Keratinocyte (primary cell): ENCODE measurements at places on chromosomes 6 and 20. TPM values are rescaled to one million over a fixed set of nuclear protein-coding genes. Genes with fewer than 3 reads are reported as not detected.

DNA sequence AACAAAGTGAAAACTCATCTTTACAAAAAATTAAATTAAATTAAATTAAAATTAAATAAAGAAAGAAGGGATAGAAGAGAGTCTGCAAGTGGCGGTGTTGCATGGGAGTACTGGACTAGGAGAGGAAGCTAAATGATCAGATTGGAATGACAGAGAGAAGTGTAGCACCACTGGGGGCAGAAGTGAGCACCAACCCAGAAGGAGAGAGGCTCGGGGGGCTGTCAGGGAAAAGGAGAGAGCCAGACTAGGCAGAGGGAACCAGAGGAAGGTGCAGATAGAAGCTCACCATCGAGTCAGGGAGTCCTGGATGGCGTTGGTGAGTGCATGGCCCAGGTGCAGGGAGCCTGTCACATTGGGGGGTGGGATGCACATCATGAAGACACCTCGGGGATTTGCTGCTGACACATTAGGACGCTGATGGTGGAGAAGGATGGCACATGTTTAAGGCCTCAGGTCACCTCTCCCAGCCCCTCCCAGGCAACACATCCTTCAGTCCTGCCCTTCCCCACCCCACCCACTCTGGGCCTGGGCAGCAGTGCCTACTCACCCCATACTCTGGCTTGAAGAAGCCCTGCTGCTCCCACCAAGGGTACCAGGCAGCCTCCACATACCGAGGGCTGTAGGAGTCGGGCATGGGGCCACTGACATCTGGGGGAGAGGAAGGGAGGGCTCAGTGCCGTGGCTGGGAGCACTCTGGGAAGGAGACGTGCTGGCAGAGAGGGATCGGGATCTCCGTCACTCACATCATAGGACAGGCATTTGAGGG lies 4.0 kb downstream of the VARS1 start:
- DNase-seq, result no peak
- no peak overlapping the region for H3K27ac ChIP-seq
- no peak overlapping the region for H3K4me3 ChIP-seq

Gene RNF144B
- 6.9 to 9.0 TPM (median 8.0 TPM) in 3 replicates for polyA plus RNA-seq

Gene SLPI
- 203 to 395 TPM (median 262 TPM) in 3 replicates for polyA plus RNA-seq

- no peak overlapping the region for H3K27ac ChIP-seq
- H3K27me3 ChIP-seq, result no peaks in the 10 kb centered on the region
- no peak overlapping the region for H3K4me3 ChIP-seq
- H3K36me3 ChIP-seq, result no peaks in the 10 kb centered on the region
- DNase-seq, result no peak
These were observed 80.6 kb downstream of the NCOA7 start for GRCh38 chr6:125871365-125871764.

Gene RNF39
- polyA plus RNA-seq, result 2.8 to 4.4 TPM (median 4.2 TPM) in 3 replicates

Gene ATP6V1G2
- 0.46 to 1.3 TPM (median 0.94 TPM) in 3 replicates for polyA plus RNA-seq

DNA sequence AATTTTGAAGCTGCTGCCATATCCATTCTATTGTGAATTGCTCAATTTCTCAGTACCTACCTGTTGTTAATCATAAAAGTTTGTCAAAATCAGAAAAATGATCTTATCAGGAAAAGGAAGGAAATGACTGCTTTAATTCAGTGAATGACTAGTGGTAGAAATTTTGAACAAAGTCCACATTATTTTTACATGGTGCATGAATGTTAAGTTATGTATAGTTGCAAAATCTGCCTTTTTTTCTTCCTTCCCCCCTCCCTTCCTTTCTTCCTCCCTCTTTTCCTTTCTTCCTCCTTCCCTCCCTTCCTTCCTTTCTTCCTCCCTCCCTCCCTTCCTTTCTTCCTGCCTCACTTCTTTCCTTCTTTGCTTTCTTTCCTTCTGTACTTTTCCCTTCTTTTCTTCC lies 127.1 kb upstream of the TSHZ2 start:
- no peaks in the 10 kb centered on the region for H3K36me3 ChIP-seq
- H3K4me1 ChIP-seq, result peaks cover 11% of the 10 kb centered on the region
- no peak for DNase-seq

DNA sequence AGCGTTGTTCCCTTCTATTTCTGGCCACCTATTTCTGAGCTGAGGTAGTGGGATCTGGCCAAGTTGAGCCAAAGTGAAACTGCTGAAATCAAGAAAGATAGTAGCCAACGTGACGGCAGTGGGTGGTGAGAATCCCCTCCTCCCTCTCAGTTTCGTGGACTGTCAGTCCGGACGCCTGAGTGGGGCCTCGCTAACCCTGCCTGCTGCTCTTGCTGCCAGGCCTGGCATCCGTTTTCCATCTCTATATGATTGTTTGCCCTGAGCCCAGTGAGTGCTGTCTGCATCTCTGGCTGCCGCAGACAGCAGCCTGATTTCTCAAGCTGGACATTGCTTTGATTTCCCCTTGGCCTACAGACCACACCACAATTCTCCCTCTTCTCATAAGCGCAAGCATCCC lies 23.5 kb upstream of the PAX1 start:
- H3K27me3 ChIP-seq, result no peaks in the 10 kb centered on the region
- no peaks in the 10 kb centered on the region for H3K4me1 ChIP-seq
- no peak overlapping the region for H3K4me3 ChIP-seq
- no peaks in the 10 kb centered on the region for H3K36me3 ChIP-seq
- DNase-seq, result no peak

DNA sequence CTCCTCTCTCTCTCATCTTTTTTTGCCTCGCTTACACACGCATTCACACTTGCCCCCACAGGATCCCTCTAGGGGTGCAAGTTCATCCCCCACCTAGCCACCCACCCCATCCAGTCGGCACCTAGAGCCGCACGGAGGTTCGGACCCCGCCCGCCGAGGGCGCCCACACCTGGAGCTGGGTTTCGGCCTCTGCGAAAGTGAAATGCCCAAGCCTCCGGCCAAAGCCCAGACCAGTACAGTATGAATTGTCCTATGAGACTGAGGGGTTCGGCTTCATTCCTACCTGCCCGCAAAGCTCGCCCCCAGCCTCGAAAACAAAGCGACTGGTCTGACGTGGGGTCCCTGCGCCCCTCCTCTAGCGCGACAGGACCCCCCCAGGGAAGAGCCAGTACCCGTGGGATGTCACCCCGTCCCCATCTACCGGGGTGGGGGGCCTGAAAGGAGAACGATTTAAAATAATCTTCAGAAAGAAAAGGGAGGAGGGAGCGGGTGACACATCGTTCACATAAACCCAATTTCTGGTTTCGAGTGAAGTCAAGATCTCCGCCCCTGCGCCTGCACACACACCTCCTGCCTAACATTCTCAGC lies 1.5 kb downstream of the TFAP2A start:
- H3K27me3 ChIP-seq, result no peaks in the 10 kb centered on the region
- peak overlapping the region; percentile 88 for H3K4me3 ChIP-seq
- H3K27ac ChIP-seq, result peak overlapping the region; percentile 100

GRCh38 chr6:128597004-128597403 lies 76.6 kb upstream of the PTPRK start:
- peaks cover 66% of the 10 kb centered on the region for H3K4me1 ChIP-seq
- no peaks in the 10 kb centered on the region for H3K36me3 ChIP-seq
- H3K4me3 ChIP-seq, result no peak overlapping the region
- H3K27me3 ChIP-seq, result no peaks in the 10 kb centered on the region
- peak overlapping the region; percentile 55 for H3K27ac ChIP-seq

DNA sequence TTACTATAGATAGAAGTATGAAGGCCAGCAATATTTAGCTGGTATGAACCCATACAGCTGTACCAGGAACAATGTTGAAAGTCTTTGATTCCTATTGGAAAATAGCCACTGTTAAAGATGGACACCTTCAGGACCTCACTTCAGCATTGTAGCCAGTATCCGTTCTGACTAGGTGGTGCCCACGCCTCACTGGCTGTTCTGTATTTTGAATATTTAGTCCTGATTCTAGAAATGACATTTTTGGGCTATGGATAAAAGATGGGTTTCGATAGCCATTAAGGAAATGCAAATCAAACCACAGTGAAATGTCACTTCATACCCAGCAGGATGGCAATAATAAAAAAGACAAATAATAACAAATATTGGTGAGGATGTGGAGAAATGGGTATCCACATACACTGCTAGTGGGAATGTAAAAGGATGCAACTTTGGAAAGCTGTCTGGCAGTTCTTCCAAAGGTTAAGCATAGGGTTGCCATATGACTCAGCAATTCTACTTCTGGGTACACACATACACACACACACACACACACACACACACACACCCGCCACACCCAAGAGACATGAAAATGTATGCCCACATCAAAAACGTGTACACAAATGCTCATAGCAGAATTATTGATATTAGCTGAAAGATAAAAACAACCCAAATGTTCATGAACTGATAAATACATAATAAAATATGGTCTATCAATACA lies 56.8 kb downstream of the UTRN start:
- peak overlapping the region; percentile 68 for H3K27ac ChIP-seq
- peaks cover 57% of the 10 kb centered on the region for H3K4me1 ChIP-seq
- H3K4me3 ChIP-seq, result no peak overlapping the region
- DNase-seq, result no peak

Gene RAB32
- 59.1 to 73.0 TPM (median 70.1 TPM) in 3 replicates for polyA plus RNA-seq

Gene ADGRF5
- 0.01 TPM in 1 of 3 replicates, not detected in the others for polyA plus RNA-seq

GRCh38 chr6:98215531-98215930 lies 618.8 kb upstream of the POU3F2 start:
- H3K4me3 ChIP-seq, result no peak overlapping the region
- no peaks in the 10 kb centered on the region for H3K27me3 ChIP-seq
- DNase-seq, result no peak

Gene KIF6
- polyA plus RNA-seq, result 0.09 to 0.14 TPM in 2 of 3 replicates, not detected in the other

Gene PHACTR3
- polyA plus RNA-seq, result 1.4 to 3.0 TPM (median 2.6 TPM) in 3 replicates

Gene GTF3C6
- 14.0 to 44.1 TPM (median 40.8 TPM) in 3 replicates for polyA plus RNA-seq

Gene WFDC10B
- 0.10 TPM in 1 of 3 replicates, not detected in the others for polyA plus RNA-seq

Gene DNPH1
- polyA plus RNA-seq, result 57.1 to 98.6 TPM (median 73.9 TPM) in 3 replicates

Gene SPAG4
- polyA plus RNA-seq, result 0.93 to 1.9 TPM (median 1.3 TPM) in 3 replicates

DNA sequence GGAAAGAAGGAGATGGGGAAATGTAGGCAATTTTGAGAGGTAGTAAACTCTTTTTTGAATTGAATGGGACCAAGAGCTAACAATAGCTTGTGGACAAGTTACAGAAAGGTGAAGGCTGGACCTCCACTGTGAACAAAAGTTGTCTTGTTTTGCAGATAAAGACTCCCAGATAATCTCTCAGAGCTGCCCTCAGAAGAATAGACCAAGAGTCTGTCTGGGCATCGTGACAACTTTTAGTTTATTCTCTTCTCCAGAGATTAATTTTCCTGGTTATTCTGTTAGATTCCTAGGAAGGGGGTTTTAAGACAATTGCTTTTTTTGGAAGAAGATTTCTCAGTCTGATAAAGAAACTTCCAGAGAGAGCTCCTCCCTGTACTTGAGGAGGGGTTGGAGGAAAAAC lies 161.9 kb downstream of the COL19A1 start:
- H3K27ac ChIP-seq, result no peak overlapping the region
- H3K4me3 ChIP-seq, result no peak overlapping the region
- H3K4me1 ChIP-seq, result no peaks in the 10 kb centered on the region
- DNase-seq, result no peak
- H3K27me3 ChIP-seq, result no peaks in the 10 kb centered on the region

DNA sequence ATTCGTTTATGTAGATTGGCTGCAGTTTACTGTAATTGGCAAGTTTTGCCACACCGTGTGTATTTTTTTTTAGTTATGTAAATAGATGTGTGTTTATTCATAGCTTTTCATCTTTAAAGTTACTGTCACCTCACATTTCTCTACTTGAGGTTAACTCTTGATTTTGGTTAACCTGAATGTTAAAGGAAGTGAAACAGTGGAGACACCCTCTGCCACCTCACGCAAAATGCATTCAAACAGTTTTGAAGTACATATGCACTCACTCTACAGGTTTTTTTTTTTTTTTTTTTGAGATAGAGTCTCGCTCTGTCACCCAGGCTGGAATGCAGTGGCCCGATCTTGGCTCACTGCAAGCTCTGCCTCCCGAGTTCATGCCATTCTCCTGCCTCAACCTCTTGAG lies 17.7 kb downstream of the OR2A4 start:
- DNase-seq, result no peak
- H3K4me1 ChIP-seq, result no peaks in the 10 kb centered on the region
- H3K27ac ChIP-seq, result no peak overlapping the region
- no peak overlapping the region for H3K4me3 ChIP-seq
- no peaks in the 10 kb centered on the region for H3K36me3 ChIP-seq
- H3K27me3 ChIP-seq, result no peaks in the 10 kb centered on the region

GRCh38 chr20:4661191-4661590 lies 60.5 kb upstream of the PRND start:
- DNase-seq, result no peak
- H3K4me3 ChIP-seq, result no peak overlapping the region
- H3K27ac ChIP-seq, result no peak overlapping the region
- no peaks in the 10 kb centered on the region for H3K36me3 ChIP-seq
- H3K4me1 ChIP-seq, result peaks cover 21% of the 10 kb centered on the region
- H3K27me3 ChIP-seq, result no peaks in the 10 kb centered on the region

Gene TGM3
- polyA plus RNA-seq, result 0.08 TPM in 3 replicates

DNA sequence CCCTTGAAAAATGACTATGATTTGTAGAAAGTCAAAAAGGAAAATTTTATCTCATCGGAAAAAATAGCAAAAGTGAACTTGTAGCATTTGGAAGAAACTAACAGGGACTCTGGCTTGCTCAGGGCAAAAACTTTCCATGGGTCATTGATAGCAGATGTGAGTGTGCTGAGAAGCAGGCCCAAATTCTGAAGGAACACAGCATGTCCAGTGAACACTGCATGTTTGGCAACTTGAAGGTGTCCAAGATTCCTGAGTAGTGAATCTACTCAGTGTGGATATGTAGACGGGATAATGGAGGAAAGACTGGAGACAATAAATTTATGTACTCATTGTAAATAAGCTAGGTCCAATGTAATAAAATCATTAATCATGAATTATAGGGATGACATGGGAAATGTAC lies 8.2 kb downstream of the SLC17A2 start:
- no peaks in the 10 kb centered on the region for H3K27me3 ChIP-seq
- DNase-seq, result no peak

Gene SLC17A3
- polyA plus RNA-seq, result not detected in 3 replicates

GRCh38 chr6:23529902-23530301 lies 596.1 kb upstream of the NRSN1 start:
- no peaks in the 10 kb centered on the region for H3K27me3 ChIP-seq
- DNase-seq, result no peak

DNA sequence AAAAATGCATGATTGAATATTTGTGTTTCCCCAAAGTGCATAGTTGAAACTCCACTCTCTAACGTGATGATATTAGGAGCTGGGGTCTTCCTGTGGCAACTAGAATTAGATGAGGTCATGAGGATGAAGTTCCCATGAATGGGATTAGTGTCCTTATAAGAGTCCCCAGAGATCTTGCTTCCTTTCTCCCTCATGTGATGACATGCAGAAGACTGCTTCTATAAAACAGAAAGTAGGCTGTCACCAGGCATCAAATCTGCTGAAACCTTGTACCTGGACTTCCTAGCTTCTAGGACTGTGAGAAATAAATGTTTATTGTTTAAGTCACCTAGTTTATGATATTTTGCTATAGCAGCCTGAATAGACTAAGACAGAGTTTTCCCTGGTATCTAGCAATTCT lies 586.5 kb upstream of the EPHA7 start:
- H3K27ac ChIP-seq, result no peak overlapping the region
- H3K4me3 ChIP-seq, result no peak overlapping the region
- DNase-seq, result no peak
- H3K36me3 ChIP-seq, result no peaks in the 10 kb centered on the region
- H3K4me1 ChIP-seq, result no peaks in the 10 kb centered on the region

Gene PLEKHG1
- polyA plus RNA-seq, result 3.1 to 5.5 TPM (median 3.8 TPM) in 3 replicates

Gene PLCB4
- 2.4 to 4.1 TPM (median 3.1 TPM) in 3 replicates for polyA plus RNA-seq

Gene ARFGAP1
- 31.5 to 48.6 TPM (median 32.2 TPM) in 3 replicates for polyA plus RNA-seq

- H3K4me3 ChIP-seq, result no peak overlapping the region
- H3K27me3 ChIP-seq, result no peaks in the 10 kb centered on the region
These were observed 30.5 kb upstream of the TLDC2 start for GRCh38 chr20:36845288-36845971.

Gene LIN28B
- polyA plus RNA-seq, result 0.02 TPM in 1 of 3 replicates, not detected in the others

Gene C6orf163
- polyA plus RNA-seq, result 0.19 to 0.83 TPM (median 0.53 TPM) in 3 replicates
